Esophagus muscularis mucosa (tissue), 4 donors: ENCODE measurements at places on chromosomes 2 and 18. TPM values are rescaled to one million over a fixed set of nuclear protein-coding genes. Genes with fewer than 3 reads are reported as not detected.

The HNMT gene
- total RNA-seq: 25.5 TPM

The PDE1A gene
- total RNA-seq: 10.2 TPM

The NT5C1B gene
- not detected for total RNA-seq

The SRBD1 gene
- total RNA-seq: 22.0 TPM

The PRKAG3 gene
- not detected for total RNA-seq

The EPB41L3 gene
- total RNA-seq: 32.0 TPM

The MSH2 gene
- total RNA-seq: 9.9 TPM

The DES gene
- total RNA-seq: 19,781 TPM

GRCh38 chr2:28543316-28544035 is 47.6 kb downstream of the PLB1 start:
- no peak overlapping the region for H3K4me3 ChIP-seq
- H3K36me3 ChIP-seq: no peaks in the 10 kb centered on the region
- H3K27ac ChIP-seq: no peak overlapping the region

DNA sequence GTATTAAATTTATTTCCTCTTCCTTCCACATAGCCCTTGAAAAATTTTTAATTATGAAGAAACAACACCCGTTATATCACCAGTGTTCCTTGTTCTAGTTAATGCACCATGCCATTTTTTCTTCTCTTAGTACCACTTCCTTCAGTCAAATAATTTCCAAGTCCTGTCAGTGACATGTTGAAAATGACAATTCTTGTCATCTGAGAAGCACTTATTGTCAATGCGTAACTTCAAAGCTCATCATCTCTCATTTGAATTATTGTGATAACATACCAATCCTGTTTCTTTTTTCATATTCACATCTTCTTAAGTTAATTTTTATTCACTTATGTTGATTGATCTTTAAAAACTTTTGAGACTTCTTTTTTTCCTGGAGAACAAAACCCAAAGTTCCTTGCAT is 320.4 kb downstream of the ASXL3 start:
- H3K36me3 ChIP-seq: no peaks in the 10 kb centered on the region
- no peak overlapping the region for H3K4me3 ChIP-seq
- DNase-seq: no peak
- no peaks in the 10 kb centered on the region for H3K4me1 ChIP-seq

- DNase-seq: no peak
- no peaks in the 10 kb centered on the region for H3K36me3 ChIP-seq
- no peak overlapping the region for H3K27ac ChIP-seq
- no peaks in the 10 kb centered on the region for H3K27me3 ChIP-seq
- H3K4me3 ChIP-seq: no peak overlapping the region
- peaks cover 8% of the 10 kb centered on the region for H3K4me1 ChIP-seq
These were observed 238.0 kb upstream of the COPS8 start for GRCh38 chr2:236847538-236848263.

DNA sequence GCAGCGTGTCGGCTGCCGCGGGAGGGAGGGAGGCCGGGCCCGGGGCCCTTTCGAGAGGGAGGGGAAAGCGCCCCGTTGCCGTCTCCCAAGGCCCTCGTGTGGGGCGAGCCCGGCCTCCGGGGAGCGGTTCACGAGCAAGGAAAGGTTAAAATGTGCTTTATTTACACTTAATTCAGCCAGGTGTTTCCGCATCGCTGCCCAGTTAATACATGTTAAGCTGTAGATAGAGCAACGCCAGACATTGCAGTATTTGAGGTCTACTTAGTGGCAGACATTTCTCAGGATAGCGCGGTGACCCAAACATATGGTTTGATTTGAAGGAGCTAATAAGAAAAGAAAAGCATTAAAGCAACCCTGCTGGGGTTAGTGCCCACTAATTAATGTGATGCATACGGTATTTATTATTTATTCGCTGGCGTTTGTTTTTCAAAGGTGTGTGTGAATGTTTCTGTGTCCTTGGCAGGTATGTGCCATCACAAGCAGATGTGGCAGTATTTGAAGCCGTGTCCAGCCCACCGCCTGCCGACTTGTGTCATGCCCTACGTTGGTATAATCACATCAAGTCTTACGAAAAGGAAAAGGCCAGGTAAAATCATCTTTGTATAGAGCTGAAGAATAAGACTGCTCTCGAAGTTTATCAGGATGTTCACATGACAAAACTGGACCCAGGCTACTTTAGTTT is 571 bp downstream of the EEF1B2 start:
- H3K27ac ChIP-seq: peak overlapping the region; percentile 91
- H3K4me1 ChIP-seq: peaks cover 23% of the 10 kb centered on the region
- H3K4me3 ChIP-seq: peak overlapping the region; percentile 84

DNA sequence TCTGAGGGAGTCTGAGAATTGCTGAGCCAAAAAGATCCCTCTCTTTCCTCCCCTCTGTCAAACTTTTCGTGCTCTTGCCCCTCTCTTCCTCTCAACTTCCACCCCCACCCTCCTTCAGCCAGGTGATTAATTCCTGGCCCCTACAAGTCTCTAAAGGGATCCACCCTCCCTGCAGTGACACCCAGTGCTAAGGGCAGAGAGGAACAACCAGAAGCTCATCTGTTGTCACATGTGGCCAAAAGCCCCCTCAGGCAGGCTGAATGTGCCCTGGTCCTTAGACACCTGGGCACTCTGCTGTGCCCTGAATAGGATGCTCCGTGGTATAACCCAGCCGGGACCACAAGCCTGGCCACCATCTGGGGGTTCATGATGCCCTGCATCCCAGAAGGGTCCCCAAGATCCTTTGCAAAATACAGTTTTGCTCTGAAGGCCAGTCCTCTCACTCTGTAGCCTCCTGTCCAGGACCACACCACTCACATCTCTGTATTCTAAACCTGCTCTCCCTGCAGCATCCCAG is 234.4 kb downstream of the BCL11A start:
- H3K4me1 ChIP-seq: peaks cover 16% of the 10 kb centered on the region
- no peak overlapping the region for H3K27ac ChIP-seq

- no peak for DNase-seq
- no peaks in the 10 kb centered on the region for H3K4me1 ChIP-seq
- H3K4me3 ChIP-seq: no peak overlapping the region
- no peak overlapping the region for H3K27ac ChIP-seq
These were observed 53.5 kb downstream of the C18orf63 start for GRCh38 chr18:74368901-74369705.

- H3K36me3 ChIP-seq: no peaks in the 10 kb centered on the region
- H3K27ac ChIP-seq: no peak overlapping the region
- no peak overlapping the region for H3K4me3 ChIP-seq
These were observed 377.9 kb upstream of the CDH7 start for GRCh38 chr18:65372904-65373303.

- no peaks in the 10 kb centered on the region for H3K27me3 ChIP-seq
- H3K27ac ChIP-seq: peak overlapping the region; percentile 90
- peaks cover 74% of the 10 kb centered on the region for H3K4me1 ChIP-seq
- H3K4me3 ChIP-seq: peak overlapping the region; percentile 54
- DNase-seq: no peak
These were observed 189.8 kb downstream of the LTBP1 start for GRCh38 chr2:33136566-33136965.

DNA sequence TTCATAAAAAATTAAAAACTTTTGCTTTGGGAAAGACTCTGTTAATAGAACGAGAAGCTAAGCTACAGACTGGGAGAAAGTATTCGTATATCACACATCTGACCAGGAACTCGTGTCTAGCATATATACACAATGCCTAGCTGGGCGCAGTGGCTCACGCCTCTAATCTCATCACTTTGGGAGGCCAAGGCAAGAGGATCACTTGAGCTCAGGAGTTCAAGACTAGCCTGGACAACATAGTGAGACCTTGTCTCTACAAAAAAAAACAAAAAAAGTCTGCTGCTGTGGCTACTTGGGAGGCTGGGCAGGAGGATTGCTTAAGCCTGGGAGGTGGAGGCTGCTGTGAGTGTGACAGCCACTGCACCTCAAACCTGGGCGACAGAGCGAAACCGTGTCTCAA is 46.6 kb downstream of the EPB41L5 start:
- no peak for DNase-seq
- H3K27me3 ChIP-seq: no peaks in the 10 kb centered on the region
- no peak overlapping the region for H3K27ac ChIP-seq
- no peak overlapping the region for H3K4me3 ChIP-seq

- H3K27ac ChIP-seq: no peak overlapping the region
- no peaks in the 10 kb centered on the region for H3K4me1 ChIP-seq
- H3K27me3 ChIP-seq: no peaks in the 10 kb centered on the region
- H3K4me3 ChIP-seq: no peak overlapping the region
- DNase-seq: no peak
These were observed 208.5 kb downstream of the GRB14 start for GRCh38 chr2:164412831-164413230.

- H3K27ac ChIP-seq: no peak overlapping the region
- no peak overlapping the region for H3K4me3 ChIP-seq
- H3K4me1 ChIP-seq: no peaks in the 10 kb centered on the region
- H3K36me3 ChIP-seq: no peaks in the 10 kb centered on the region
These were observed 1058.7 kb upstream of the KLHL29 start for GRCh38 chr2:22326250-22326649.
